ENCODE measurements at places on chromosomes 1 and 21.

DNA sequence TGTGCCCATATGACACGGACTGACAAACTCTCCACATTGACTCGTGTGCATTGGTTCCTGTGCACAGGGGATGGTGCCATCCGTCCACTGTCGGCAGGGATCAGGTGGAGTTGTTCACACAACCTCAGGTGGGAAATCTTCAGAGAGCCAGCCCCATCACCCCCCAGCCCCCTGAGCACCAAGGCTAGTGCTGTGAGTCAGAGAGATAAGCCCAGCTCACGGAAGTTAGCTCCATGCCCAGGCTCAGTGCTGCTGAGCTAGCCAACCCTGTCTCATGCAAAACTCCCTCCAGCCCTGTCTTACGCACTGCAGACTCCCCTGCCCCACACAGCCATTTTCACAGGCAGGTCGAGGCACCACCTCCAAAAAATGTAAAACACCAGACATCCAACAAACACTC lies 139.0 kb upstream of the NGF start:
- no peak for DNase-seq

GRCh38 chr1:30312226-30312625 lies 411.2 kb downstream of the MATN1 start:
- no peak for DNase-seq

DNA sequence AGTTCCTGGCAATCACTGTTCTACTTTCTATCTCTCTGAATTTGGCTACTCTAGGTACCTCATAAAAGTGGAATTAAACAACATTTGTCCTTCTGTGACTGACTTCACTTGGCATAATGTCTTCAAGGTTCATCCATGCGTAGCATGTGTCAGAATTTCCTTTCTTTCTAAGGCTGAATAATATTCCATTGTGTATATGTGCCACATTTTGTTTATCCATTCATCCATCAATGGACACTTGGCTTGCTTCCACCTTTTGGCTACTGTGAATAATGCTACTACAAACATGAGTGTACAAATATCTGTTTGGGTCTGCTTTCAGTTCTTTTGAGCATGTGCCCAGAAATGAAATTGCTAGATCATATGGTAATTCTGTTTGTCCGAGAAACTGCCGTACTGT lies 14.7 kb downstream of the CACHD1 start:
- DNase-seq, result no peak

GRCh38 chr1:232571523-232571922 lies 58.4 kb downstream of the SIPA1L2 start:
- no peak for DNase-seq

DNA sequence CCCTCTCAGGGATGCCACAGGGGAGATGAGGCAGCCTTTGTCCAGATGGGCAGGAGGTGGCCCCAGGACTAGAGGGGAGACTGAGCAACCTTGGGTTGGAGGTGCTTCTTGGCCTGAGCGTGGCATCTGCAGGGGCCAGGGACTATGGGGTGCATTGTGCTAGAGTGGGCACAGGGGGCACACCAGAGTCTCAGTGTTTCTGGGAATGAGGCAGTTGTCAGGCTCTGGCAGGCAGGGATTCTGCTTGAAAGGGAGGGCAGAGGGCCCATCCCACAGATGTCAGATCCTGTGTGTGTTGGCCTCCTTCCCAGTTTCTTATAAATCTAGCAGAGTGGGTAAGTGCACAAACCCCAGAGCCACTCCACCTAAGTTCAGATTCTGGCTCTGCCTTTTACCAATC lies 13.7 kb downstream of the LGR6 start:
- DNase-seq, result no peak

GRCh38 chr1:115791816-115792215 lies 23.3 kb upstream of the CASQ2 start:
- no peak for DNase-seq

DNA sequence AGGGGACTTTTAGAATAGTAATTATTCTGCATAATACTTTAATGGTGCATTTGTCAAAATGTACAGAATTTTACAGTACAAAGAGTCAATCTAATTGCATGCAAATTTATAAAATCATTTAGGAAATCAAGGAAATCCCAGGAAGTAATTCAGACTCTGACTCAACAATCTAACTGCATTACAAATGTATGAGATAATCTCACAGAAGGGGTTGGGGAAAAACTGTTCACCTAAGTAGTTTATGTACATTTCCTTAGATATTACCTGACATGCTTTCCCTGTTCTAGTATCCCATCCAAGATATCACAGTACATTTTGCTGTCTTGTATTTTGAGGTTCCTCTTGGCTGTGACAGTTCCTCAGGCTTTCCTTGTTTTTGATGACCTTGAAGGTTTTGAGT lies 4.7 kb downstream of the CRB1 start:
- DNase-seq, result no peak

DNA sequence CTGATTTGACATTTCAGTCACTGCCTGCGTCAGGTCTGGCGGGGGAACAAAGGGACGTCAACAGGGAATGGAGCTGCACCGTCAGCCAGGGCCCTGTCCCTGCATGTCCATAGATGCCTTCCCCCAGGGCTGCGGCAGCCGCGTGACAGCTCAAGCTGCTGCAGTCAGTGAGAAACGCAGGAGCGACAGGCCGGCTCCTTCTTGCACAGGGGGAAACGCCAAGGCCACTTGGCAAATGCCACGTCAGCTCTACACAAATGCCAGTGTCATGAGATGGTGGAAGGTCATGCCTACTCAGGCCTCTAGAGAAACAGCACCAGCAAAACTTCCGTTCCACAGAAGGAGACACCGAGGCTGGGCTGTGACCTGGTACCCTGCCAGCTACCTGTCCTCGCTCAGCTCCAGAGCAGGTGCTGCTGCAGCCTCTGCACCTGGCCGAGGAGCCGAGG lies 37.7 kb downstream of the SYF2 start:
- no peak for DNase-seq

DNA sequence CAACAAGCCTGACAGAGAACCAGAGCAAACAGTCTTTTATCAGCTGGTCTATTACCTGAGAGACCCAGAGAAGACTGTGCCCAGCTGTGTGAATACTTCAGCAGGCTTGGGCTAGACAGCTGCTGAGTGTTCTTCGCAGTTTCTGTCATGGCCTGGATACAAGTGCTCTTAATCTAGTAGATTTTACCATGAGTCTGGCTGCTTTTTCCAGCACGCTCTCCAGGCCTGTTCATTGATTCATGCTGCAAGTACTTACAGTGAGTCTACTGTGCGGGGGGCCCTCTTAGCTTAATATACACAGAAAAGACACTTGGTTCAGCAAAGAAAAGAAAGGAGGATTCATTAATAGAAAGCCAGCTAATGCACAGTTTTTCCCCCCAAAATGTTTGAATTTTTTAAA lies 48.5 kb downstream of the RGS7 start:
- no peak for DNase-seq

- no peak for DNase-seq
Observed at GRCh38 chr1:43292216-43292615, 6.8 kb upstream of the C1orf210 start.

DNA sequence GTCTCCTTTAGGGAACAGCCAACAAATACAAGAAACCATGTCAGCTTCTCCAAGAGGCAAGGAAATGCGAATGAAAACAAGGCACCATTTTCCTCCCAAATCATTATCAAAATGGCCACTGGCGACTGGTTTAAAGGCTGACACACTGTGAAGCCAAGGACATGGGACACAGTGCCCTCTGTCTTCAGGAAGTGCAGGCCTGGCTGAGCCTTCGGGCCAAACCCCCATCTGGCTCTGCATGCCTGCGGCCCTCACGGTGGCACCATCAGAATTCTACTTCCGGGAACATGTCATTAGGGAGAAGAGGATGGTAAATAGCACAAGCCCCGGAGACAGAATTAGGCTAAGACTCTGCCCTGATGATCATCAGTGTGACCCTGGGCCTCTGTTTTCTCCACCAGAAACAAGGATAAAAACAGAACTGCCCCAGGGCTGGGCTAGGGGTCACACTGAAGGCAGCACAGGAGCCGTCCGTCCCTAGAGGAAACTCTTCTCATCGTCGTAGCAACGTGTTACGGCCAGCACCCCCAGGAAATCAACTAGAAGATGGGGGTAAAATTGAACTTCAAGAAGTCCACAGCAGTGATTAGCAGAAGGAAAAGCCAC lies 103.5 kb downstream of the NPHP4 start:
- no peak for DNase-seq

DNA sequence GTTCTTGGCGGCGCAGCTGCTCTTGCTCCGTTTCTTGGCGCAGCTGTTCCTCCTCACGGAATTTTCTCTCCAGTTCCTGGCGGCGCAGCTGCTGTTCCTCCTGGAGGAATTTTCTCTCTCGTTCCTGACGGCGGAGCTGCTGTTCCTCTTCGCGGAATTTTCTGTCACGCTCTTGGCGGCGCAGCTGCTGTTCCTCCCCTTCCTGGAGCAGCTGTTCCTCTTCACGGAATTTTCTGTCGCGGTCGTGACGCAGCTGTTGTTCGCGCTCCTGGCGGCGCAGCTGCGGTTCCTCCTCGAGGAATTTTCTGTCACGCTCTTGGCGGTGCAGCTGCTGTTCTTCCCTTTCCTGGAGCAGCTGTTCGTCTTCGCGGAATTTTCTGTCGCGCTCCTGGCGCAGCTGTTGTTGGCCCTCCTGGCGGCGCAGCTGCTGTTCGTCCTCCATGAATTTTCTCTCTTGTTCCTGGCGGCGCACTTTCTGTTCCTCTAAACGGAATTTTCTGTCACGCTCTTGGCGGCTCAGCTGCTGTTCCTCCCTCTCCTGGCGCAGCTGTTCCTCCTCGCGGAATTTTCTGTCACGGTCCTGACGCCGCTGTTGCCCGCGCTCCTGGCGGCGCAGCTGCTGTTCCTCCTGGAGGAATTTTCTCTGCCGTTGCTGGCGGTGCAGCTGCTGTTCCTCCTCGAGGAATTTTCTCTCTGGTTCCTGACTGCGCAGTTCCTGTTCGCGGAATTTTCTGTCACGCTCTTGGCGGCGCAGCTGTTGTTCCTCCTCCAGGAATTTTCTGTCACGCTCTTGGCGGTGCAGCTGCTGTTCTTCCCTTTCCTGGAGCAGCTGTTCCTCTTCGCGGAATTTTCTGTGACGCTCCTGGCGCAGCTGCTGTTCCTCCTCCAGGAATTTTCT lies 7.0 kb downstream of the TCHH start:
- no peak for DNase-seq

GRCh38 chr1:224406216-224406615 lies 28.4 kb downstream of the WDR26 start:
- no peak for DNase-seq

DNA sequence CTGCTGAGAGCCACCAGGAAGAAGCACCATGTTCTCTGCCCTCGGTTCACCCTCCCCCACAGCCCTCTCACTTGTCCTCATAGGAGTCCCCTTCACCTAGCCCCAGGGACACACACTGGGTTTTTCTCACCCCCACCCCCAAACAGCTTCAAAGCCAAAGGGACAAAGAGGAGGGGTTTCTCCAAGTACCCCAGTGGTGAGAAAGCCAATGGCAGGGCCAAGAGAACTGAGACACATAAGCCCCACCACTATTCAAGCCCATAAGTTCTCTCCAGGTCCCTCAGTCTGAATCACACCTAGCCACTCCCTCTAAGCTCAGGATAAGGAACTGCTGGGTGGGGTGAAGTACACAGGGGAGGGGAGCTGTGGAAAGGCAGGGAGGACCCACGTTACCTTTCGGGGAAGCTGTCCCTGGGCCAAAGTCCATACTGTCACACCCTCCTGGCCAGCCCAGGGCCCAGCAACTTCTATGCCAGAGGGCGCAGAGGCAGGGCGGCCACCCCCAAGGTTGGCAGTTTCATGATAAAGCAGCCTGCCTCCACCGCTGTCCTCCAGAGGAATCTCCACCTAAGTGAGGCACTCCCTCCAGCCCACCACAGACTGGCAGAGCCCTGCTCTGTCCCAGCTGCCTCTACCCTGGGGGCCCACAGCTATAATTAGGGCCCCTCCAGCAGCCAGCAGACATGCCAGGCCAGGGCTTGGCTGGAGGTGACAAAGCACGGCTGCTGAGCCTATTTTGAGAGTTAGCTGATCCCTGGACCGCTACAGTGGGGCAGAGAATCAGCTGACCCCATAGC lies 39.0 kb upstream of the PPP1R15B start:
- DNase-seq, result no peak

- DNase-seq, result no peak
Observed at GRCh38 chr1:54599211-54599823, 24.0 kb downstream of the FAM151A start.

GRCh38 chr21:25273959-25274358 lies 333.3 kb downstream of the MRPL39 start:
- no peak for DNase-seq

DNA sequence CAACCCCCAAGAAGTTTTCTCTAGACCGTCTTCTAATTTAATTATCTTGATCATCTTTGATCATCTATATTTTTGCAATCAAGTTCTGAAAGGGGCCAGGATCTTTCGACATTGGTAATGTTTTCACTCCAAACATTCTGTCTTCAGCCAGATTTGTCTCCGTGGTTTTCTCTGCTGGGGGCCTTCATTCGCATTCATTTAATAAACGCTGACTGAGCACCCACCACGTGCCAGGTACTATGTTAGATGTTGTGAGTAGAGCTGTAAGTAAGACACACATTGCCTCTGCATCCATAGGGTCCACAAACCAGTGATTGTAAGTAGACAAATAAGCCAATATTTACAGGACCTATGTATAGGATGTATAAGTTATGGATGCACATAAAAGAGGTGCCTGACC lies 134.5 kb upstream of the MROH9 start:
- DNase-seq, result no peak

DNA sequence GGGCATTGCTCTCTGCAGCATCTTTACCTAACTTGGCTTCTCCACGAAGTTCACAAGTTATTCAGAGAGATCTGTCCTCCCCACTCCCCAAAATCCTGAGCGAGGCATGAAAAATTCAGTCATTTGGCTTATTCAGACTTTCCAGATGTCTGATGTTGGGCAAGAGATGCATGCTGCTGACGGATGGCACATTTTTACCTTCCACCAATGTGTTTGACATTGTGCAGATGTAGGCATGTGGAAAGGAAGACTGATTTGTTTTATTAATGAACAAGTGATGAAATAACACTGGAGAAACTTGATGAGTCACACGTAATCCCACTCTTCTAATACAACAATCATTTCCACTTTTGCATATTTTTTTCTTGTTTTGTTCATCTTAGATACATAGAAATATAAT lies 86.7 kb downstream of the C1orf94 start:
- no peak for DNase-seq

GRCh38 chr1:205518661-205519540 lies 14.4 kb downstream of the CDK18 start:
- no peak for DNase-seq

- no peak for DNase-seq
Observed at GRCh38 chr1:110280126-110280525, 59.1 kb upstream of the RBM15 start.

DNA sequence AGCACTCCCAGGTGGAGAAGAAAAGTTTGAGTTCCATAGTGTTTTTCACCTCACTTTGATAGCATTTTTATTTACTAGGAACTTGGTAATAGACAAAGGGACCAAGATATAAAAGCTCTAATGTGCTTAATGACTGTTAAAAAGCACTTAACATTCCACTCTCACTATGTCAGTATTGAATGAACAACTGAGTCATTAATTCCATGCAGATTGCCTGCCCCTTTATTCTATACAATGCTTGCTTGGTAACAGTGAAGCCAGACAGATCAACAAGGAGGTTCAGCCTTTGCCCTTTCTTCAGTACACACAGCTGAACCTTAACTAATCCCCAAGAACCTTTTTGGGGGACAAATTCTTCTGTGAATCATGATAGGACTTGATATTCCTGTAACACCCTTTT lies 425.5 kb downstream of the NUF2 start:
- no peak for DNase-seq

Measured in activated CD4-positive, alpha-beta T cell treated with anti-CD3 and anti-CD28 coated beads, Interleukin-2, Interleukin-6, amounts not matched to agents 100 ng/mL and 50 ng/mL, durations not matched to agents 16 hours and 8 hours (primary cell).